ENCODE measurements at places on chromosomes 6 and 20.

- no peak for DNase-seq
Observed at GRCh38 chr6:156311291-156311690, 465.9 kb upstream of the ARID1B start.

- no peak for DNase-seq
Observed at GRCh38 chr20:37980383-37980782, 52.9 kb downstream of the TTI1 start.

DNA sequence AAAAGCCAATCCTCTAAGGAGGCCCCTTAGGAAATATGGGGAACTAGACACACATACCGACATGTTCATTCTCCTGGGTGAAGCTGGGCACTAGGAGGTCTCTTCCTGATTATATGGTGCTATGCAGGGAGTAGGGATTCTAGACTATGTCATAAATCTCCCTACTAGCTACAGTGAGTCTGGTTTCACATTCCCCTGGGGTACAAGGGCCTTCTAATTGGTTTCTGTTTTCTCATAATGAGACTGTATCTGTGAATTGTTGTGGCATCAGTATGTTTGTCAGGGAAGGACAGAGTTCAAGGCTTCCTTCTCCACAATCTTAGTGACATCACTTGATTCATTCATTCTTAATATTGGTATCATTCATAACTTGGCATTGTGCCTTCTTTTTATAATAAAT is 103.5 kb downstream of the TINAG start:
- no peak for DNase-seq

DNA sequence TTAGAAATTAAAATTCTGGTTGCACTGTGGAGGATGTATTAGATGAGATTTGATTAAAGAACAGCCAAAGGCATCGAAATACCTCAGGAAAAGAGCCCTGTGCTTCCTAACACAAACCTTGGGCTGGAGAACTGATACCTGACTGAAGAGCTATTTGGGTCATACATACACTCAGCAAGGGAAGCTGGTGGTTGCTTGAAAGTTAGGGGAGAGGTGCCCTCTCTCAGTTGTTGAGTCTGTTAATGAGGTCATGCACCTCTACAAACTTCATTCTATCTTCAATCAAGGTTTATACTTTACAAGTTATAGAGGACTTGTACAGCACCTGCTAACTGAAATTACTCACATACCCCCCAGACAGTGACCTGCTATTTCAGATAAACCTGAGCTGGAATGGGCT is 25.5 kb downstream of the FAM184A start:
- DNase-seq, result no peak

DNA sequence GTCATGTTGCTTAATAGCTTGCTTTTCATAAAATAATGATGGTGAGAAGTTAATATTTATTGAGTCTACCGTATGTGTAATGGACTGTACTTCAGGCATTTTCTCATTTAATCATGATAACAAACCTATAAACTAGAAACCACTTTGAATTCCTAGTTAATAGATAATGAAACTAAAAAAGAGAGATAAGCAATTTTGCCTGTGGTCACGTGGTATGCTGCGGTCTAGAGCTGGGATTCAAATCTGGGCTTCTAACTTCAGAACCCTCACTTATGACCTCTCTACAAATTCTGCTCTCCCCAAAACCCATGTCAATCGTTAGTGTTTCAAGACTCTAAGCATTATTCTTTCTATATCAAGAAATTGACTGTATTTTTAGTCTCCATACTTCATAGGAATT is 700.7 kb downstream of the PRKN start:
- DNase-seq, result no peak
